Activated CD8-positive, alpha-beta memory T cell treated with anti-CD3 and anti-CD28 coated beads for 1 hour (primary cell): ENCODE measurements at places on chromosomes 3 and 15.

- no peak for DNase-seq
Observed at GRCh38 chr3:127689266-127689860, 16.6 kb downstream of the ABTB1 start.

DNA sequence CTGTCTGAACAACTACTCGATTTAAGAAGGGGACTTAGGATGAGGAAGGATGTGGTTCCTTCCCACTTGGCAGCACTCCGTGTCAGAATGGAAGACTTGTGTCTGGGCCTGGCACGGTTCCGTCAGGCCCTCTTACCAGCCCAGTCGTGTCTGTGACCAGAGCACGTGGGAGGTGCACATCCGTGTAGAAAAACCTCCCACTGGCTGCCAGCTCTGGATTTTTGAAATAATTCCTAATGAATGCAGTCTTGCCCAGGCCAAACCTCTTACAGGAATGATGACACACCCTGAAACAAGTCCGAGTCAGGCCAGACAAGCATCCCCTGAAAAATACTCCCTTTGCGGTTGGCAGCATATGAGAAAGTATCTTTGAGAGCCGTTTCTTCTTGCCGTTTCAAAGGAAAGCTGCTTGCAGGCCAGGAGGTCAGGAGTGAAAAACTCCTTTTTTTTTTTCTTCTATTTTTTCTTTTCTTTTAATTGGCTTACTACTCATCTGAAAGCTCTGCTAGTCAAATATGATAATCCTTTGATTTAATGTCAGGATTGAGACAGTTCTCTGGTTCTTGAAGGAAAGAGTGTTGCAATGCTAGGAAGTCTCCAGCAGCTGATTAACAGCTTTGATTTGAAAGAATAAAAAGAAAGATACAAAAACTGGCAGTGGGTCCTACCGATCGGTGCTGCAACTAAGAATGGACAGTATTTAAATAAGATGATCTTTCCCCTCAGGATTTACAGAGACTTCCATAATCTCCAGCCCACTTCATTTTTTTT is 19.8 kb downstream of the IL1RAP start:
- DNase-seq: no peak

DNA sequence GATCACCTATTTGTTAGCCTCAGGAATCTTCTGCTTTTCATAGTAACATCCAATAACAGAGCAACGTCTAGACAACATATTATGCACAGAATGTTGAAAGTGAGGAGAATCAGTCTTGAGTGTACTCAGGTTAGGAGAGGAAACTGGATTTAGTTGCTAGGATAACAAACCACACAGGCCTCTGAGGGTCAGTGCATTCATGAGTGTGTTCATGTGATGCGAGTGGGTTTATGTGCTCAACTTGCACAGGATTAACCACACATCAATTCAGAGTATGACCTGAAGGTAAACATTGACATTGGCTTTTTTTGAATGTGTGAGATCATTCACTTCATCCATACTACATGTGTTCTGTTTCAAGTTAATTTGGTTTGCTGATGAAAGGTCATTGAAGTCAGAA is 287.6 kb downstream of the DIPK2A start:
- DNase-seq: no peak

DNA sequence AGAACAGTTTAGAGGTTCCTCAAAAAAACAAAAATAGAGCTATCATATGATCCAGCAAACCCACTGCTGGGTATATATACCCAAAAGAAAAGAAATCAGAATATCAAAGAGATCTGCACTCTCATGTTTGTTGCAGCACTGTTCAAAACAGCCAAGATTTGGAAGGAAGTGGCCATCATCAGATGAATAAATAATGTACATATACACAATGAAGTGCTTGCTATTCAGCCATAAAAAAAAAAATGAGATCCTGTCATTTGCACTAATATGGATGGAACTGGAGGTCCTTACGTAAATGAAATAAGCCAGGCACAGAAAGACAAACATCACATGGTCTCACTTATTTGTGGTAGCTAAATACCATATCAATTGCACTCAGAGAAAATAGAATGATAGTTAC is 58.4 kb downstream of the SCAPER start:
- no peak for DNase-seq

DNA sequence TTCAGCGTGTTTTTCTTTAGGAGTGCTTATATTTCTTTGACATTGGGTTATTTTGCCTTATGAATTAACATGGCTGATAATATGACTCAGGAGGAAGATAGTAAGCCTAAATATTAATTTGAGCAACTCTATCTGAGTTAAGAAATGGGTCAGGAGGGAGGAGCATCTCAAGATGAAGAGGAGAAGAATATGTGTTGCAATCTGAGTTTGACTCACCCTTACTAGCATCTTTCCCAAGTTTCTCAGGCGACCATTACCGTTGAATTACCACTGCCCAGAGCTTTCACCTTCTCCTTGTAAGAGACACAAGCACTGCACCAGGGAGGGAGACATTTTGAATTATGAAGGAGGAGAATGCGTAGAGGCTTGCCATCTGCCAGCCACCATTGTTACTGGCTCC is 138.3 kb upstream of the MYRIP start:
- DNase-seq: no peak

GRCh38 chr15:100383302-100384107 is 41.7 kb upstream of the ADAMTS17 start:
- no peak for DNase-seq

DNA sequence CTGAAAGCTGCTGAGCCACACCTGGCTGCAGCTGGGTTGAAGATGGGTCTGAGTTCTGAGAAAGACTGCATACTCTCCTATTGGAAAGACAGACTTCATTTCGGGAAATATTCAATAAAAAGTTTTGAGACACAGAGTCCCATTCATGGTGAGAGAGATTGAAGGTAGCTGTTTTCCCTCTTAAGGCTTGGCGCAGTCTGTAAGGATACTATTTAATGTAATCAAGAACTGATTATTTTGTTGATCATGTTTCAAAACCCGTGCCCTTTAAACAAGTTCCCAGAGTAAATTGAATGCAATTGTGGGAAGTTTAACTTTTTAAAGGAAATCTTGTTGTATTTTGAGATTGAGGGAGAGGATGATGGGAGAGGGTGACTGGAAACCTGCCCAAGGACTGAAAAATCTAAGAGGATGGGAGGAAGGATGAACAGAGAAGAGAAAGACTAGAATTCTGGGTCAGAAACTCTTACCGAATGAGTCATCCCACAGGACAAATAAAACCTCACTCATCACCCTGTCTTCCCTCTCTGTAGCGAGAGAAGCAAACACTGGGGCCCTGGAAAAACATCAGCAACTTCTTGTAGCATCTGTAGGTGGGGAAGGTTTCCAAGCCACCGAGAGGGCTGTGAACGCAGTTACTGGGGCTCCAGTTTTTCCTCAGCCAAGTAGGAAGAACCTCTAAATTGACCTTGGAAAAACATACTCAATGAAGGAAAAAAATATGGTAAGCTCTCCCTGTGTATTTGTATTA is 193.2 kb upstream of the TPRG1 start:
- DNase-seq: no peak

DNA sequence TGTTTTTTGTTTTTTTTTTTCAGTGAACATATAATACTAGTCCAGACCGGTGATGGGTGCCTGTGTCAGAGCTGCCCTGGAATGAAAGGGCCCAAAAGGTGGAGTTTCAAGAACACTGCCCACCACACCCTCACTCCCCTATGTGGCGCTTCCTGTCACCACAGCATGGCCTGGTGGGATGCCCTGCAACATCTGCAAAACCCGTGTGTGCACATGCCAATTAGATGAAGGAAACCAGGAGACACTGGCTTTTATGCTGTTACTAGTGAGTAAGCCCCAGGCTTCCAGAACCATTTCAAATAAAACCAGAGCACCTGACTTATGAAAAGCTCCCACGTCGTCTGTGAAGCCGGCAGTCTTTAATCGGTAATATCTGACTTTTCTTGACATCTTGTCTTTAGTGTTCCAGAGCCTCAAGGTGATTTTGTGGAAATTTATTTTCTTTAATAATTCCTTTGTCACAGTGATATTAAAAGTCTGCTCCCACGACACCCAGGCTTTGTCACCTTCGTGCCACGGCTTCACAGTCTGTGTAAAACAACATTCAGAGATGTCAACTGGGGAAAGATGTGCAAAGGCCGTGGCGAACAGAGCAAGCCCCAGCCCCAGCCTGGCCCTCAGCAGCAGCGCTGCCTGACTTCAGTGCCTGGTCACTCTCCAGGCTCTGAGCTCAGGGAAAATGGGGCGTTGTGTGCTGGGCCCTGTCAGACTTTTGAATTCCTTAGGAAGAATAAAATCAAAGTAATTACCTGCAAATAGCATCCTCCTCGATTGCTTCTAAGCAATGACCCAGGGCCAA is 6.4 kb downstream of the CFAP92 start:
- DNase-seq: no peak

- no peak for DNase-seq
Observed at GRCh38 chr15:98660055-98660454, 11.7 kb downstream of the IGF1R start.

DNA sequence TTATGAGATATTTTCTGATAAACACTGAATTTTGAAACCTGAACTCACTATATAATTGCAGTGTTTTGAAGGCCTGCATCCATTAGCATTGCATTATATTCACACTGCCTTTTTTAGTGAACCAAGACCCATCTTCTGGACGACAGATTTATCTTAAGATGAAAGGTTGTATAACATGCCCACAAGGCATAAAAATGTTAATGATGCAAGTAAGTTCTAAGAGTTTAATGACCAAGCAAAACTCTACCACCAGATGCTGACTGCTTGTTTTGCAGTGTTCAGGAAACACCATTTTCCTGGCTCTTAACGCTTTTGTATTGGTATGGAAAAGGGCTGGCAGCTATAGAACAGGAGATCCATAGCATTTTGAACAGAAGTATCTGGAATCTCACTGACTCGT is 46.1 kb downstream of the USP50 start:
- no peak for DNase-seq

DNA sequence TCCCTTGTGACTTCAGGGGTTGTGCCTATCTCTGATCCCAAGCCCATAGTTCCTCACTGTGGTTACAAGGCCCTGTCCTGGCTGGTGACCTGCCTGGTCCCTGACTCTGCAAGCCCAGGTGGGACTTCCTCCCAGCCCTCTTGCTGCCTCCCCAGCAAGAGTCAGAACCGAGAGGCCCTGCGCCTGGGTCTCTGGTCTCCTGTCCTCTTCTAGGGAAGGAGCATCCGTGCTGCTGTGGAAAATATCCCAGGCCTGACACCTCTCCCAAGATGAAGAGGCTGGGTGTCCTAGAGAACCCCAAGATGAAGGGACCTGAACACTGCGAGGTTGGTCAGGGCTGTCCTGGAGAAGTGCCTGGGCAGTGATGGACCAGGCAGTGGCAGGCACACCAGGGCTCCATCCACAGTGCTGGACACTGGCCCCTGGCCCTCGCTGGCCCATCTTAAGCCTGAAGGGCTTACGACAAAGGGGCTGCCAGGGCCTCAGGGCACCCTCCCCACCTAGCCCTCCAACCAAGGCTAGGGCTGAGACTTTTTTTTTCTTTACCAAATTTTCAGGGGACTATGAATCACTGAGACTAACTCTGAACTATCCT is 32.7 kb downstream of the PTH1R start:
- no peak for DNase-seq

- DNase-seq: no peak
Observed at GRCh38 chr3:16618721-16619120, 13.5 kb upstream of the DAZL start.

DNA sequence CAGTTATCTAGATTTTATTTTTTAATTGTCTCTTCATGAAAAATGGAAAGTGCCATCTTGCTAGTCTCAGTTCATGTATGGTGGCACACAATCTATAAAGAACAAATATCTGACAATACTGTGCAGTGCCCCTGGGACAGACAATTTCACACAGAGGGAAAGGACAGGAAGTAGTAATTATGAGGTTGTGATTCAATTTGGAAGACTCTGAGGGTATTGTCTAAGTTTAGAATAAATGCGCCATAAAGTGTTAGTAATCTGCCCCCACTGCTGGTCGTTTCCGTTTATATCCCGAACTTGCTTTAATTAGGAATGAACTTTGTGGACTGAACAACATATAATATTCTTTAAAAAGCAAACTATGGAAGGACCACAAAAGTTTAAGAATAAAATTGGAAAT is 196.4 kb upstream of the SLC24A5 start:
- DNase-seq: no peak

DNA sequence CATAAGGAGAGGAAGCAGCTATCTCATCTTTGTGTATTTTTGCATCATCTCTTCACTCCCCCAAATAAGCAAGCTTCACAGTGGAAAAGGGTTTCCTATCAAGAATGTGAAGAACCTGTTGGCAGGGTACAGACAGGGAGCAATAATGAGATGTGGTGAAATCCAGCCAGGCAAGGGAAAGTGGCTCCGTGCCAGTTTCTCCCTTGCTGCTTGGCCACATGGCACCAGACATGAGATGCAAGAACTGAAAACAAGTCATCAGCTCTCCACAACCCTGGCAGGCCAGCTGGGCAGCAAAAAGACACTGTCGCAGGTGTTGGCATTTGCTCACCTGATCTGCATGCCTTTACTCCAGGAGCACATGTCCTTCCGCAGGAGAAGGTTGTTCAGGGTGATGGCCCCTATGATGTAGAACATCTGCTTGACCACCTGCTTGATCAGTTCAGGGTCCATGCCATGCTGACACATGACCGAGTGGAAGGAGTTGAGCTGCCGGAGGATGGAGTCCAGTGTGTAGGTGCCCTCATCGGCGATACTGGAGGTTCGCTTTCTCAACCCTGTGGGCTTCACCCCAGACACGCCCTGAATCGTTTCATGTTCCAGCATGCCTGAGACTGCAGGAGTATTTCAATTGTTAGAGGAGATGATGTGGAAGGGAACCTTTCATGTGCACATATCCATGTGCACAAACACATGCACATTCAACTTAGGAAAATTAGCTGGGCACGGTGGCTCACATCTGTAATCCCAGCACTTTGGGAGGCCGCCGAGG is 23.3 kb upstream of the MYO5C start:
- no peak for DNase-seq

DNA sequence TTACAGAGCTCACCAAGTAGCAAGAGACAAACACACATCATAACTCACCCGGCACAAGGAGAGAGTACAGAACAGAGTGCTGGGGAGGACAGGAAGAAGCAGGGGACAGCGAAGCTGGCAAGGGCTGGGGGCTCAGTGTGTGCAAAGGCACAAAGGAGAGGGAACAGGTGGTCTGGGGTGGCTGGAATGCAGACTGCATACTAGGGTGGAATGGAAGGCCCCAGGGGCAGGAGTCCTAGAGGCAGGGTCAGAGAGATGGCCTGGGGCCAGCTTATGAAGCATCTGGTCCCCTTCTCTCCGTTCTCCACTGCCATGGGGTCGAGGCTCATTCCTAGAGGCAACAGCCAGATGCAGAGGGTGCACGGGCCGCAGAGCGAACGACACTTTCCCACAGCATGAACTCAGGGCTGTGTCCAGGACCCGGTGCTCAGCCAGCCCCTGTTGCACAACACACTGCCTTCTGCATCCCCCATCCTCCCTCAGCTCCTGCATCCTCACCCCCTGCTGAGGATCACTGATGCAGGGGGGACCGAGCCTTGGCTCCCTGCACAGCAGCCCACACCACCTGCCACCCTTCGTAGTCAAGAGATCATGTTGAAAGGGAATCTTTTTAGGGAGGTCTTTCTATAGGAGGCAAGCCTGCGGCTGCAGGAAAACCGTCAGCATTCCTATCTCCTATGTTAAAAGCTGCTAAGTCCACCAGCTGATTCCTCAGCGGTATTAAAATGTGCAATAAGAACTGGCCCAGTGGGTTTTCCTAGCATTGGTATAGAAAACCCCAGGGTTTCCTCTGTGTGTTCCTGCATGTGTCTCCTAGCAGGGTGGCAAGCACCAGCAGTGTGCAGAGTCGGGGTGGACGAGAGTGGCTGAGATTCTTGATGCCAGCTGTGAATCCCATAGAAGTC is 293.5 kb downstream of the UACA start:
- DNase-seq: no peak
